ENCODE measurements at places on chromosomes 16 and 17.

GRCh38 chr17:4341616-4341977, 24.9 kb downstream of the UBE2G1 start:
- DNase-seq = no peak

GRCh38 chr16:69890892-69891282, 60.2 kb upstream of the CLEC18A start:
- no peak for DNase-seq

DNA sequence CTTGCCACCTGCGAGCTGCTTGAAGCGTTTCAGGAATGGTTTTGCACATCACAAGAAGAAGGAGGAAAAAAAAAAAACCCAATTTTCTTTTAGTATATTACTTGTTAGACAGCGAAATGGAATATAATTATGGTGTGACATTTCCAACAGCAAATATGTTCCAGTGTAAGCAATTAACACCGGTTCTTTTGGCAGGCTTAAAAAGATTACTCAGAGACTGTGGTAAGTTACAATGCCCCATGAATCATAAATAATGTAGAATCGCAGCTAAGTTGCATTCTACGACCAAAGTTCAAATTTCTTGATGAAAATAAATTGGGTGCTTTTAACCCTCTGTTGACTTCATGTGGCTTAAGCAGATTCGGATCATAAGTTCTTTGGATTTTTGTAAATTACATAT, 245.2 kb downstream of the XYLT1 start:
- DNase-seq = no peak

- no peak for DNase-seq
Observed at GRCh38 chr16:53058441-53058840, 3.6 kb downstream of the CHD9 start.

GRCh38 chr16:5911241-5911640, 813.6 kb upstream of the EEF2KMT start:
- no peak for DNase-seq

DNA sequence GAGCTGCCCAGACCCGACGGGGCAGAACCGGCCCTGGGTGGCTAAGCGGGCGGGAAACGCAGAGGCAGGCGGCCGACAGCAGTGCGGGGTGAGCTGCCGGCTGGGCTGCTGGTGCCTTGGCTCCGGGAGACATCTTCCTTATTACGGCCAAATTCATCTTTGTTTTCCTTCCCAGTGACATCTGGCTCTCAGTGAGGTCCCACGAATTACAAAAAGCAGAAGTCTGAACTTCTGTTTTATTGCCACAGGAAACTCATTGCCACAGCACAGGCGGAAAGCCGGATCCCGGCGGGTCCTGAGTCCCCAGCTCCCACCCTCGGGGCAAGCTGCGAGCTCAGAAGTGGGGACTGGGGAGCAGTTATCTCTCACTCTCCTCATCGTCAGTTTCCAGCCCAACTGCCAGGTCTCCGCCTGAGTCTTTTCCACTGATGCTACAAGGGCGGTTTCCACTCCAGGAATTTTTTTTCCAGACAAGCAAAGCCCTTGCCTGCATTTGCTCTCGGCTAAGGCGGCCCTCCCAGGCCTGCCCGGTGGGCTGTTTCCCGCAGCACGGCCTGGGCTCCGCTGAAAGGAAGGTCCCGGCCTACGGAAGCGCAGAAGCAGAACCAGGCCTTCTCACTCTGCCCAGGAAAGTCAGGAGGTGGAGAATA, 40.3 kb downstream of the CBFA2T3 start:
- no peak for DNase-seq

- DNase-seq = no peak
Observed at GRCh38 chr16:55418586-55418985, 60.4 kb upstream of the MMP2 start.

DNA sequence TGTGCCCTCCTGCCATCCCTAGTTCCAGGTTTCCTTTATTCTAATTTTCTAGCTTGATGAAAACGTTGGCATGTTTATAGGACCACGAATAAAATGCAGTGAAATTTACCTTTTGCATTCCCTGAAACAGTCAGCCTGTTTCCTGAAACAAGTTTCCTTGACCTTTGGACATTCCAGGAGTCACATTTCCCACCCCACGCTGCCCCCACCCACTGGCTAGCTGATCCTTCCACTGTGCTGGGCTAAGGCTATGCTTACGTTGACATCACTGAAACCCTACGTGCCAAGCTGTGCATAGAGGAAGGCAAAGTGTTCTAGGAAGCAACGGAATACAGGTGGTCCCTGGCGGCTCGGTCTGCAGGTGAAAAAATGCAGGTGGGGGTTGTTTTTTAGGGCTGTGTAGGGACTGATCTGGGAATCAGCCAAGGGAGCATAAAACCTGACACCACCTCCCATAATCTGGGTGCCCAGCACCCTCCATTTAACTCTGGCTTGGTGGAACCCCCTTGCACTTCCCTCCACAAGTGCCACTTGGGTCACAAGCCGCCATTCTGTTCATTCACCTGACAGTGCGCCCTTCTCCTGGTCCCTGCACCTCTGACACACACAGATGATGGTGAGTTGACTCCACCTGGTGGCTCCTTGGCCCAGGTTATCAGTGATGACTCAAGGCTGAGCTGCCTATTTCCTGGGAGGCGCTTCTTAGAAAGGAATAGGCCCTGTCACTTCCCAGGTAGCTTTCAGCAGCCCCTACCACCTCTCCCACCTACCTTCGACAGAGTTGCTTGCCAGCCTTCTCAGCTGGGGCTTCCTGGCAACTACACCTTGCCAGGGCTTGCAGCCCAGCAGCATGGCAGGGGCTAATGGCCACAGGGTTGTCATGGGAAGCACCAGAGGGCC, 83.7 kb downstream of the N4BP1 start:
- peak; percentile 40 for DNase-seq

- DNase-seq = no peak
Observed at GRCh38 chr17:49082231-49082630, 50.3 kb upstream of the B4GALNT2 start.

GRCh38 chr17:76635039-76635438, 8.5 kb downstream of the ST6GALNAC1 start:
- no peak for DNase-seq

GRCh38 chr16:15811481-15812400, 45.1 kb downstream of the MYH11 start:
- DNase-seq = no peak

GRCh38 chr17:386141-386876, 33.7 kb upstream of the RPH3AL start:
- peak; percentile 83 for DNase-seq

- DNase-seq = peak; percentile 73
Observed at GRCh38 chr16:70298988-70299938, at the start of gene DDX19B. Gene DDX19B (plus strand): TSS chr16:70299186. CDS start chr16:70299298, 112 bp downstream.

DNA sequence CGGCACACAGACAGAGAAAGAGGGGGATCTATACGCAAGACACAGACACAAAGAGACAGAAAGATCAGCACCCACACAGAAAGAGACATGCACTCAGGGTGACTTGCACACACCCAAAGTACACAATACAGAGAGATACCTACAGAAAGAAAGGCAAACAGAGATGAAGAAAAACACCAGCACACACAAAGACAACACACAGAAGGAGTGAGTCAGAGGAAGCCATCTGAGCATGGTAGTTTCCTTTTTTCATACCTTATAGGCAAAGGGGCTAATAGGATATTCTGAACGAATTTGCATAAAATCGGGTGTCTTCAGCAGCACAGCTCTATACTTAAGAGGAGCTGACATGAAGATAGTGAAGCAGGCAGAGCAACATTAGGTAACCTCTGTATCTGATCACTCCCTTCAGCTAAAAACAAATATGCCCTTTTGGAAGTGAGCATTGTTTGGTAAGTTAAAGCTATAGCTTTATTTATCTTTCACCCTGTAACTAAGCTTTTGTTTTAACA, 198.6 kb downstream of the AATF start:
- peak; percentile 3 for DNase-seq

DNA sequence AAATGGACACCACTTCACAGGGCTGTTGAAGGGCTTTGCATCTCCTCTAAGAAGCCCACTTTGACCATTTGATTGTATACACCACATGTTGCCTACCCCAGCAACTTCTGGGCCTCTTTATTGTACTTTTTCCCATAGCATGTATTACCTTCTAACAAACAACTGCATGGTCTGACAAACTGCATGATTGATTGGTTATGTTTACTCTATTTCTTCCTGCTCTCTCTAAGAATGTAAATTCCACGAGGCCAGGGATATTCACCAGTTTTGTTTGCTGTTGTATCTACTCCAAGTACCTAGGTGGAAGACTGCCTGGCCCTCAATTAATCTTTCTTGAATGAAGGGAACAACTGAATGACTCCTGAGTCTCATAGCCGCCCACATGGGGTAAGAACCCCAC, 22.2 kb upstream of the BBS2 start:
- DNase-seq = no peak

GRCh38 chr17:7922845-7923628, 6.6 kb downstream of the KCNAB3 start:
- peak; percentile 90 for DNase-seq

GRCh38 chr17:70994194-70994593, 824.9 kb downstream of the KCNJ2 start:
- DNase-seq = no peak

GRCh38 chr17:17924131-17924856, 47.9 kb downstream of the TOM1L2 start:
- no peak for DNase-seq

- no peak for DNase-seq
Observed at GRCh38 chr17:50949128-50949988, 83.2 kb upstream of the TOB1 start.

DNA sequence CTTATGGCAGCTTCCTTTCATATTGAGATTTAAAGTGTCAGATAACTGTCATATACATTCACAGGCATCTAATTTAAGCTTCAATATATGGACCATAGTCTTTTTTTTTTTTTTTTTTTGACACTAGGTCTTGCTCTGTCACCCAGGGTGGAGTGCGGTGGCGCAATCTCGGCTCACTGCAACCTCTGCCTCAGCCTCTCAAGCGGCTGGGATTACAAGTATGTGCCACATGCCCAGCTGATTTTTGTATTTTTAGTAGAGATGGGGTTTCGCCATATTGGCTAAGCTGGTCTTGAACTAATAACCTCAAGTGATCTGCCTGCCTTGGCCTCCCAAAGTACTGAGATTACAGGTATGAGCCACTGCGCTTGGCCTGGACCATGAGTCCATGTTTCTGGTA, 13.6 kb downstream of the CEP95 start:
- DNase-seq = no peak

- no peak for DNase-seq
Observed at GRCh38 chr16:76976101-76976500, 214.9 kb upstream of the MON1B start.

- DNase-seq = no peak
Observed at GRCh38 chr16:64253525-64253924, 868.3 kb downstream of the CDH11 start.

DNA sequence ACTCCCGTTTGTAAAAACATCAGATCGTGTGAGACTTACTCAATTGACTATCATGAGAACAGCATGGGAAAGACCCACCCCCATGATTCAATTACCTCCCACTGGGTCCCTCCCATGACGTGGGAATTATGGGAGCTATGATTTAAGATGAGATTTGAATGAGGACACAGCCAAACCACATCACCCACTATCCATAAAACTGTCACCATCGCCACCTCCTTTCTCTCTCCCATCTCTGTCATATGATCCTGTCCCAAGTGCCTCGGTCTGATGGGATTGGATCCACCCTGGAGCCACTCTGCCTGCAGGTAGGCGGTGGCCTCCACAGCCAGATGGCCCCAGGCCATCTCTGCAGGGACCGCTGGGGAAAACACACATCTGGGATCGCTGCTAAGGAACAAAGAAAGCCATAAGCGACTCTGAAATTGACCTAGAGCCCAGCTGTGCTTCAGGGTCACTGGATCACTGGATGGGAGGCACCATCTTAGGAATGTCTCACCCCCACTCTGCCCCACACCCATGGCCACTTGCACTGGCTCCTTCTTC, 61.2 kb downstream of the TMEM186 start:
- DNase-seq = no peak

- DNase-seq = no peak
Observed at GRCh38 chr17:31693433-31694220, 165.4 kb downstream of the COPRS start.

GRCh38 chr16:60651346-60651745, 1384.9 kb downstream of the CDH8 start:
- no peak for DNase-seq

DNA sequence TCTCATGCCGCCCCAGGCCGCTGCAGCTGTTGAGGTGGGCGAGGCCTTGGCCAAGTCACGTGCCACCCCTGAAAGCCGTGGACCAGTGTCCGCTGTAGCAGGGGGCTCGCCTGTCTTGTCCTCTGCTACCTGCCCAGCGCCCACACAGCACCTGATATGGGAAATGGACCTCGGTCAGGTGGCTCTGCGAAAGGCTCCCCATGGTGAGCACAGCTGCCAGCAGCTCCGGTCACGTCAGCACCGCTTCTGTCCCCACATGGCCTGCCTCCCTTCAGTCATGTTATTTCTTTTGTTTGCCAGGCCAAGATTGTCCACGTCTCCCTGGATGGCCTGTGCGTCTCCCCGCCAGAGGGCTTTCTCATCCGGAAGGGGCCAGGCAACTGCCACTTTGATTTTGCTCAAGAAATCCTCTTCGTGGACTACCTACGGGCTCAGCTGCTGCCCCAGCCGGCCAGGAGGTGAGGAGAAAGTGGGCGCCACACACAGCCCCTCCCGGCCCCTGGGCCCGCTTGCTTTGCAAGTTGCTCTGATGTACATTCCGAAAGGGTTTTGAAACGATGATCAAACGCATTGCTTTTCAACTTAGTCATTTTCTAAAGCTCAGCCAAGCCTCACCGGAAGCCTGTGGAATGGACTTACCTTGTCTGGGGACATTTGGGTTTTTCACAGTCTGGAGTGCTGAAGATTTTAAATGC, 219.8 kb downstream of the KATNIP start:
- DNase-seq = no peak

GRCh38 chr17:62804025-62804424, 4.1 kb downstream of the MARCHF10 start:
- no peak for DNase-seq

DNA sequence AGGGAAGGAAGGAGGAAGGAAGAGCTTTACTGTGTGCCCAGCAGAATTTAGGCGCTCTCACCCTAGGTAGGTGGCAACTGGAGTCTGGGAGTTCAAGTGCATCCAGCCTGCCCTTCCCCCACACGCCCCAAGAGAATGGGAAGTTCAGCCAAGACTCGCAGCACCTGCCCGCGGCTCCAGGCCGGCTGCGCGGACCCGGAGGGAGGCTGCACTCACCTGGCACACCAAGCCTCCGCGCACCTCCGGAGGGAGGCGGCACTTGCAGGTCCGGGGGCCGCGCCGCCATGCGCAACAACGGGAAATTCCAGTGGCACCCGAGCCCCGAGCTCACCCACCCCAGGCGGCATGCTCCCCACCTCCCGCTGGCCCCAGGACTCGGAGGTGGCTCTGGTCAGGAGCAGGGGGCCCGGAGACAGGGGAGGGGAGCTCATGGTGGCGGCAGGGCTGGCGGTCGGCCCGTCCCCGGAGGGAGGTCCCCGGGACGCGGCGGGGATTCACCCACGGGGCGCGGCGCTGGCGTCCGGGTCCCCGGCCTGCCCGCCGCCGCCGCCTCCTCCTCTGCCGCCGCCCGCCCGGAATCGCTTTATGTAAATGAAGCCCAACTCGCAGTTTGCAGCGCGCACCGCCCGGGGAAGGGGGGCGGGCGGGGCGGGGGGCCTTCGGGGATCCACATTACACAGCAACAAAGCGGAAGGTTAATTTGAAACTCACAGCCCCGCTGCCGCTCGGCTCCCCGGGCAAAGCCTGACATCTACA, at the start of gene ZFHX3:
Gene ZFHX3, minus strand, starts transcription at position 593 of the 756 bp plus-strand sequence. CDS start 87,983 bp downstream, outside the sequence.
- DNase-seq = peak; percentile 54

- no peak for DNase-seq
Observed at GRCh38 chr17:51423421-51424160, 163.2 kb downstream of the UTP18 start.

- no peak for DNase-seq
Observed at GRCh38 chr16:73094371-73094770, 46.4 kb upstream of the ZFHX3 start.

GRCh38 chr16:55557186-55557585, 9.3 kb upstream of the CAPNS2 start:
- no peak for DNase-seq
